ENCODE measurements at places on chromosomes 4 and X.

DNA sequence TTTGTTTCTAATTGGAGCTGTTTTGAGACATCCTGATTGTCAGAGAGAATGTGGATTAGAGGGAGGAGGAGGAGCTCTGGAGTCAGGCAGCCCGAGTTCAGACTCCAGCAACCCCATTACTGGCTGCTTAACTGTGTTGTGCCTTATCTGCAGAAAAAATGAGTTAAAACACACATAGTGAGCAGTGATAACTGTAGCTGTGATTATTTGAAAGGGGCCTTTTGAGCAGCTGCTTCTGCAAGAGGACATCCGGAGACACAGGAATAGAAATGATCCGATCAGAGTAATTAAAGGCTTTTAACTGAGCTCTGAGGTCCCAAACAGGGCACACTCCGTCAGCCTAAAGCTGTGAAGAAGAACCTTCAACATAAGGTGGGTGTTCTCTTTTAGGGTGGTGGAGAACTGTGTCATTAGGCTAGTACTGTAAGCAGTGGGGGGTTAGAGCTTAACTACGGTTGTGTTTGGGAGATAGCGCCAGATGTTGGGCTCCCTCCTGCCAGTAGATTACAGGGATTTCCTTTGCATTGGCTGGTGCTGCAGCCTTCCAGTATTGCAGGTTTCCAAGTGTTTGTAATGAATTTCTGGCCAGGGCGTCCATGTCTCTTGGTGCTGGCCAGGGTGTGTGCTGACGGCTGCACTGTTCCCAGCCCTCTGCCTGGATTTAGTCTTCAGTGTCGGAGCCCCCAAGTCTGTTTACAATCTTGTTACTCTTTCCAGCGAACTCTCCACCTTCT is 24.3 kb downstream of the ADD1 start:
- no peak for DNase-seq

DNA sequence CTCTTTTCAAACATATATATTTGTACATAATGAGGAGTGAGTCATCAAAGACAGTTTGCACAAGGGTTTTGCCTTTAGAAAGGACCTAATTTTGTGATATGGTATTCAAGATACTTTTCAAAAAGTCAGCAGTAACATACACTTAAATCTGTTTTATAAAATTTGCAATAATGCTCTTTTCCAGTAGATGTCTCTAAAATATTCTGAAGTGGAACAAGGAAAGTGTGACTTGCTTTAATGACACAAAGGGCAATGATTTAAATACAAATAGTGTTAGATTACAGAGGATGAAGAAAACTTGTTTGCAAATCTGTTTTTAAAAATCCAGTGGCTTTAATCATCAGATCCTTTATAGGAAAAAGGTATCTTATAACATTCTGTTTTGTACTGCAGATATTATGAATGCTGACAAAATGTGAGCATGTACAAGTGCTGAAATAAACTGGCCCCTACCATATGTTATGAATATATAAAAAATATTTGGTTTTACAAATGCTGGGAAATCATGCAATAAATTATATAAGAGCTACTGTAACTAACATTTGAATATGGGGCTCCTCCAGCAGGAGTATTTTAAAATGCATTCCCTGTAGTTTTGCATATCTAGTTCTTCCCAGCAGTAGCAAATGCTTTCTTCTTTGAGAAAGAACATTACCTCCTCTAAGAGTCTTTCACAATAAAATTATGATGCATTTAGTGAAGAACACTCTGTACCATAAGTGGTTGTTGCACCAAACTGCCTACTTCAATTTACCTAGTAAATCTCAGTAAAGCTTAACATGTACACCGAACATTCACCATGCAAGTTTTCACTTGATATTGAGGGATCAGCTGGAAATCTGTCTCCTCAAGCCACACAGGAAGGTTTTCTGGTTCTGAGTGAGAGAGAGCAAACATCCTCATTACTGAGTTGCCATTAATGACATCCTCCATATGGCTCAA is 20.2 kb downstream of the MMRN1 start:
- no peak for DNase-seq

DNA sequence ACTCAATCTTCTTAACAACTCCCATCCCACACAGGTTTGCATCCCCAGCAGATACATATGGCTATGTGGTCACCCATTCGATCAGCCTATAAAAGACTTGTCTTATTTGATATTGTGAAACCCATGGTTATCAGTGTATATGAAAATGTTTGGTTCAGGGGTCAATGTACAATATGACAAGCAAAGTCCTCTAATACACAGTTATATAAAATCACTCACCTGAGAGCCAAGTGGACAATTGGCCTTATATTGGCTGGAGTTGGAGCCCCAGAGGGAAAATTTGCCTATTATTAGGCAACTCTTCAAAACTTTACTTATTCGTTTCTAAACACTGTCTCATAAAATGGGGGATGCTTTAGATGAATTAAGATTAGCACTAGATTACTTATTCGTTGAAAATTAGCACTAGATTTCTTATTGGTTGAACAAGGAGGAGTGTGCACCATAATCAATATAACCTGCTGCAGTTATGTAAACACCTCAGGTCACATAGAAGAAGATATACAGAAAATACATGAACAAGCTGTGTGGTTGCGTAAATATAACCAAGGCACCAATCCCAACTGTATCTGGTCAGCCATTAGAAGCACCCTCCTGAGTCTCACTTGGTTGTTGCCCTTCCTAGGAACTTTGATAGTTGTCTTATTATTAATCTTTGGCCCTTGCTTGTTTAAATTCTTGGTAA is 10.7 kb upstream of the ADH4 start:
- no peak for DNase-seq

DNA sequence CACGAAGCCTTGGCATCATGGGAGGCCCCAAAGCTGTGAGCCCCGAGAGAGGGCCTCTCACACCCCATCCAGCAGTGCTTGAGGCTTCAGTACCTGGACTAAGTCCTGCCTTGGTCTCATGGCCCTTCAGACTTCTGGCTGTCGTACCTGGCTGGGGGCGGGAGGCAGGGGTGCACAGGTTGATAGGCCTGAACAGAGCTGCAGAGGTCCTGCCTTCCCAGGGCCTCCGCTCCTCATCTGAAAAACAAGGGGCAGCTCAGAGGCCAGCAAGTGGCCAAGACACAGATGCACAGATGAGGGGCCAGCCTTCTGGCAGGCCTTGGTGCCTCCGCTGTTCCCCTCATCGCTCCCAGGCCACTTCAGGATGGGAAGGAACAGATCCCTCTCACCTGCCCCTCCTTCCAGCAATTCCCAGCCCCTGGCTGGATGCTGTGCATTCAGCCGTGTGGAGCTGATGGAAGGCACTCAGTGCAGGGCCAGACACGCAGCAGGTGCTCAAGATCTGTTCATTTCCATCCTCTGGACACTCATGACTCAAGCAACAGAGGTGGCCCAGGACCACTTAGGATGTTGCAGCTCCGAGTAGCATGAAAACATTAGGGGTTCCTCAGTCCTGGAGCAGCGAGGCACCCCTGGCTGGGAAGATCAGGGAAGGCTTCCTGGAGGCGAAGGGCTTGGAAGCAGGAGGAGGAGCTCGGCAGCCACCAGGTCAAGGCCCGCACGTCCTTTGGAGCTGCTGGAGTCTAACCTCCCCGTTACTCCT is 1.4 kb downstream of the ZNF185 start:
- no peak for DNase-seq

DNA sequence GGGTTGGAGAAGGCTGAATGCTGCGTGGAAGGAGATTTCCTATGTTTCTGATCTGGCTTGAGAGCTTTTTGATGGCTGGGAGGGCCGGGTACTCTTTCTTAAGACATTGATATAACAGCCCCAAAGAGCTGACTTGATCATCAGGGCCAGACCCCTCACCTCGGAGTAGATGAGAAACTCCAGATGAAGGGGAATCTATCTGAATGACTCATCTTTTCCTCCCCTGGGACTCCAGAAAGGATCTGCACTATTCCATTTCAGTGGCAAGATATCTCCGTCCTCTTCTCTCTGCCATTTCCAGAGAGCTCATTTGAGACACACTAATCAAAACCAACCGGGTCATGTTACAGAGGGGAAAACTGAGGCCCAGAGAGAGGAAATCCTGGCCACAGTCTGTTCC is 92.9 kb upstream of the MSX1 start:
- no peak for DNase-seq

DNA sequence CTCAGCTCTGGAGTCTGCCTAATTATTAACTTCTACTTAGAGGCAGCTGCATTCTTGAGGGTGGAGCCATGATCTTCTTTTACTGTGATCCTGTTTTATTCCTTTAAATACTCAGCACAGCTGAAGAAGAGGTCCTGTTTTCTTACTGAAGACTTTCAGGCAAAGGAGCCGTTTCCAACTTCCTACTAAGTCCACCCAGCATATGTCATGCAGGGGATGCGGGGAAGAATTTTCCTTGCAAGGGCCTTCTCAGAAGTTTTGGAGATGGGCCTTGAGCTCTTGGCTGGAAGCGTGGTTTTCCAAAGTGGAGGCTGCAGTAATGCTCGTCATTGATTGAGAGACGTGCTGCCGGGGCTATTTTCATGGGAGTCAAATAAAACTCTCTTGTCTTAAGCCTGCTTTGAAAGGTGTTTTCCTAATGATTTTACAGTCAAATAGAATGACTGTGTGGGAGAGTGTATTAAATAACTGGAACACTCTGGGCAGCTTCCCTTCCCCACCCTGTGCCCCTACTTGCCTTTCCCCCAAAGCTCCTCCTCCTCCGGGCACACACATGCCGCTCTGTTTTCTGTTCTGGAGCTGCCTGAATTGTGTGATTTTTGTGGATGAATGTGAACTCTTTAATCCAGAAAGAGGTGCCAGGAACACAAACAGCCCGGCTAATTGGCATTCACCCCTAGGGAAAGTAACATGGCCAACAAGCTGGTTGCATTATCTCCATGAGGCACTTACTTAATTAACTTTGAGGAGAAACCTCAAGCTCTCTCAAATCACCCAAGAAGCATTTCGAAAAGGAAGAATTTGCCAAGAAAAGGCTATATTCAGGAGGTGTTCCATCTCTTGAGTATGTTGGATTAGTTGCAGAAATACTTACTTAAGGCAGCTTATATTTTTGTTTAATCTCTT is 28.1 kb downstream of the FGF2 start:
- no peak for DNase-seq

GRCh38 chr4:43132010-43132582 is 239.6 kb downstream of the GRXCR1 start:
- peak; percentile 2 for DNase-seq

GRCh38 chrX:72280321-72280845 is 3.3 kb upstream of the RPS4X start:
- DNase-seq = no peak

- DNase-seq = no peak
Observed at GRCh38 chr4:109276482-109277095, 25.9 kb downstream of the COL25A1 start.

DNA sequence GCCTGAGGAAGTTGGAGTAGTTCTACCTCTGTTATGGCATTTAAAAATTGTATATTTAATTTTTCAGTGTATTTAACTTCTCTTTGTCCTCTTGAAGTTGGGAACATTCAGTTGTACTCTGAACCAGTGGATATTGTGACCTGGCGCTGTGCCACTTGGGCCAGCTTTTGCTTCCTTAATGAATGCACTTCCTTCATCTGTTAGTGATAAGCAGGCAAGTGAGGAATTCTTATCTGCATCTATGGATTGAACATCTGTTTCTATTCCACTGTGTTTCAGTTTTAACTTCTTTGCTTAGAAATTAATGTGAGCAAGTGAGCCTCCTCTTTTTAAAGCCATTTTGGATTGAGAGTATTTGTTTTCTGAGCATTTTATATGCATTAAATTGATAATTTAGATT is 128.3 kb downstream of the UCHL1 start:
- no peak for DNase-seq

- DNase-seq = no peak
Observed at GRCh38 chrX:24842486-24842885, 148.8 kb downstream of the POLA1 start.

All from NCI-H748 treated with DMSO at 0.1 percent for 48 hours (cell line).